ENCODE measurements at places on chromosomes 7 and 10.

DNA sequence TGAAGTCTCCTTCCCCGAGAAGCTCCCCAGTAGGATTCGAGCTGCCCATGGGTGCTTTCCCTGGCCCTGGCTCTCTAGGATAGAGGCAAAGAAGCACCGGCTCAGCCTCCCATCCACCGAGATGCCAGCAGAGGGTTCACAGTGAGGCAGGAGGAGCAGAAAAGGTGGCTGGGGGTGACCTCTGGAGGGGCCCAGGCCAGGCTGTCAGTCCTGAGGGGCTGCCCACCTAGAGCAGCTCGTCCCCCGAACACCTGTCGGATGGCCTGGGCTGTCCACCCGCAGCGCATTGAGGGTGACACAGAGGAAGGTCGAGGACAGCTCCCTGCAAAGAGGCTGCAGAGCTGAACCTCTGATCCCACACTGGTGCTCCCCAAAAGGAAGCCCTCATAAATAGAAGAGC, 167.2 kb upstream of the PPP2R2D start:
- no peak for DNase-seq

DNA sequence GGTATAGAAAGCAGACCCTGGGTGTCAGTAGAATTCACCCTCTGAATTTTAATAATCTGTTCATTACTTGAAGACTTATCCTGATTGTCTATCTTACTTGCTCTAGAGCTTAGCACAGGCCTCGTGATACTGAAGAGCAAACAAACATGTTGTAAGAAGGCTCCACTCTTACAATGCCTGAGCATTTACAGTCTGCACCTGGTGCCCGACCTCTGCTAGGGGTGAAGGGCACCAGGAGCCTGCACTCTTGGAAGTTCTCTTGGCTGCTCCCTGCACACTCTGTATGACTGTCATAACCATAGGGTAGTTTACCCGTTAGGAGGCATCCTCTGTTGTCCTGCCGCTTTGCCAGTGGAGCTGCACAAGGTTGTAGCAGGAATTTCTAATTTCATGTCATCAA, 91.3 kb upstream of the NPY start:
- DNase-seq: no peak

DNA sequence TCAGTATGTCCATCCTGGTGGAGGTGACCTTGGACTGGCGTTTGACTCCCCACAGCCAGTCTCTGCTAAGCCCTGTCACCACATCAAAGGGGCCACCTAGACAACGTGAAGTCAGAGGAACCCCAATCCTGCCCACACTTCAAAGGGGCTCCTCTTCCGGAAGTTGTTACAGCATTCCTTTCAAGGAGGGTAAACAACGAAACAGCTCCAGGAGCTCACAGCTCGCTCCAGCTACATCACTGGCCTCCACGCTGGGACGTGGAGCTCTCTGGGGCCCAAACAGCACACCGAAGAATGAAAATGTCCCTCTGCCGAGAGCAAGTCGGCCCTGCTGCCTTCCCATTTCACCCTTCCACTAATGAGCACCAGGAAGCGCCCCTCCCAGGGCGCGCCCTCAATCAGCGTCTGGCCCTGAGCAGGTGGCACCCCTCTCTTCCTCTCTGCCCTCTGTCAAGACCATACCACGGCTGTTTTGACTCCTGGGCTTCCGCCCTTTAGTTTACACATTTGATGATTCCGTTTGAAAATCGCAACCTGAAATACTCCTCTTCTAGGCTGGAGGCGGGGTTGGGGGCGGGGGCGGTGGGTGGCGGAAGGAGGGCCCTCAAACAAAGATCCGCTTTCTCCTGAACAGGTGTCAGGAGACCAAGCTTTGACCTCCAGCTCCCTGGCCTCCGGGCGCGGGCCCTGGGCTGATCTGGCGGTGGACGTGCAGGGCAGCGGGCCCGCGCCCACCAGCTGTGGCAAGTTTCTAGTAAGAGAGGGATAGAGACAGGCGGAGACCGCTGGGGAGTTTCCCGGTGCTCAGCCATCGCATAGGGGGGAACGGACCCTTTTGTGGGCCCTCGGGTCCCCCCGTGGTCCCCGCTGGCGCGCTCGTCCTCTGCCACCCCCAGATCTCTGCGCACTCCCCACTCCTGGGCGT, 53.1 kb upstream of the KDM7A start:
- DNase-seq: no peak

DNA sequence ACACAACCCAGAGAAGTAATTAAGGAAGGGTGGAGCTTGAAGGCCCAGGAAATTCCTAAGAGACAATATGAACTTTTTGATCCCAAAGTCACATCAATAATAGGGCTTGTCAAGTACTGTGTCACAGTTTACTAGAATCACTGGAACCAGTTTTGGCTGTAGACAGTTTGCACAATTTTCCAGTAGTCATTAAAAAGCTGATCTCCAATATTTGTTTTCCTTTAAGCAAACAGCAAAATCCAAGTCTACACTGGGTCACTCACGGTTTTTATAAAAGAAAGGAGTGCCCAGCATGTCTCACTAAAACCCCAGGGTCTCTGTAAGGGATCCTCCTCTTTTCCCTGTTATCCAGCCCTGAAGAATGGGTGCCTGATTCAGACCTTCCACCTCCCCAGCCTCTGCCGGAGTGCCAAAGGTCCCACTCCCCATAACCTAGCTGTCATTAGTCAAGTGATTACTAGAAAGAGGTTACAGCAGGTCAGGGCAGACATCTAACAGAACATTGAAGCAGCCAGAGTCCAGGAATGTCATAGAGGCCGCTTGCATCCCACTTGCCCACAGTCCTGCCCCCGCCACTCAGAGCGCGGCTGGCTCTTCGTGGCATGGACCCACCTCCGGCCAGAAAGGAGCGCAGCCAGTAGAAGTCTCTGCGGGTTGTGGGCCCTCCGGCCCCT, 552 bp downstream of the SLC25A16 start:
- DNase-seq: no peak

DNA sequence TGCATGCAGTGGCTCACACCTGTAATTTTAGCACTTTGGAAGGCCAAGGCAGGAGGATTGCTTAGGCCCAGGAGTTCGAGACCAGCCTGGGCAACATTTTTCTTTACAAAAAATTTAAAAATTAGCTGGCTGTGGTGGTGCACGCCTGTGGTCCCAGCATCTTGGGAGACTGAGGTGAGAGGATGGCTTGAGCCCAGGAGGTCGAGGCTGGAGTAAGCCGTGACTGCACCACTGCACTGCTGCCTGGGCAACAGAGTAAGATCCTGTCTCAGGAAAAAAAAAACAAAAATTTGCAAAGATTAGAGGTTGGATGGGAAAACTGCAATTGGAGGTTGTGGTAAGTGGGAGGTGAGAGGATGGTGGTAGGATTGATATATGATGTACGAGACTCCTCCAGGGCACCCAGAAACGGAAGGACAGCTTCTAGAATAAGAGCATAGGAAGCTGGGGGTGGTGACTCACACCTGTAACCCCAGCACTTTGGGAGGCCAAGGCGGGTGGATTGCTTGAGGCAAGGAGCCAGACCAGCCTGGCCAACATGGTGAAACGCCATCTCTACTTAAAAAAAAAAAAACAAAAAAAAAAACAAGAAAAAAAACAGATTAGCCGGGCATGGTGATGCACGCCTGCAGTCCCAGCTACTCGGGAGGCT, 19.1 kb upstream of the PARP12 start:
- DNase-seq: no peak

- no peak for DNase-seq
These were observed 24.3 kb downstream of the GARS1 start for GRCh38 chr7:30618961-30619360.

DNA sequence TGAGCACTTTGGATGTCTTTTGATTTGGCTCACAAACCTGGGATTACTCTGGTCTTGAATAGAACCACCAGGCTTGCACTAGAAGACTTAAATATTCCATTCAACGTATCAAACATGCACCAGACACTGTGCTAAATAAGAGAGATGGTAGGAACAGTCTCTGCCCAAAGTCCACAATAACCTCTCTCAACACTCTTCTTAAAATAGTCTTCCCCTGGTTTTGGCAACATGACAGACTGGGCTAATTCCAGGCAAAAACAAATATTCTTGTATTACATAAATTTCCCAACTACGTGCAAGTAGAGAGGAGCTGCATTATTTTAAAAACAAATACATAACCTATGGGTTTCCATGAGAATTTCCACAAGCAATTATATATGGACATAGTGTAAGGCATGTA, 64.8 kb upstream of the PAPSS2 start:
- no peak for DNase-seq

GRCh38 chr7:134514663-134515062, 12.7 kb upstream of the AKR1B10 start:
- DNase-seq: peak; percentile 83

GRCh38 chr10:35421553-35422178, 85.4 kb downstream of the CCNY start:
- DNase-seq: peak; percentile 86

- no peak for DNase-seq
These were observed 42.2 kb upstream of the HSPB1 start for GRCh38 chr7:76260171-76260703.

DNA sequence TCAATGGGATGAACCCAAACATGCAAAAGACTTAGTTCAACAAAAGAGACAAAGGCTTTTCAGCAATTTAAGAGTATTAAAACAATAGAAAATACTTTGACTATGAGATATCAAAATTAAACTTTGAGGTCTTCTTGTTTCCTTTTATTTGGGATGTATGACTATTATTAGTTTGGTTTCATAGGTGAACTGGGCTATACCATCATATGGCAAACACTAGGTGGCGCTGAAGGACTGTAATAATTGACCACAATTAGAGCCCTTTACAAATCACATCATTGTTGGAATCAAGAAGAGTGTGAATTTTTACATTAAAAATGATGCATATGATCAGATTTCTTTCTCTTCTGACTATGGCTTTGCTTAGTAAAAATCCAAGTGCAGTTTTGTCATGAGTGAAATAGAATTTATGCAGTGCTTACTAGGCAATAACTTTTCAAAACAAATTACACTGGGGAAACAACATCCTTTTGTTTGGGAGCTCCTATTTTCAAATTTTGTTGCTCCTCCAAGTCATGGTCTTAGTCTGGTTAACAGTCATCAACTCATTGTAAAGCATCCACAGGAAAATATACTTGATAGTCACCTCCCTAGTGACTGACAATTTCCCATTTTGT, 14.7 kb upstream of the NXPH1 start:
- DNase-seq: peak; percentile 60

DNA sequence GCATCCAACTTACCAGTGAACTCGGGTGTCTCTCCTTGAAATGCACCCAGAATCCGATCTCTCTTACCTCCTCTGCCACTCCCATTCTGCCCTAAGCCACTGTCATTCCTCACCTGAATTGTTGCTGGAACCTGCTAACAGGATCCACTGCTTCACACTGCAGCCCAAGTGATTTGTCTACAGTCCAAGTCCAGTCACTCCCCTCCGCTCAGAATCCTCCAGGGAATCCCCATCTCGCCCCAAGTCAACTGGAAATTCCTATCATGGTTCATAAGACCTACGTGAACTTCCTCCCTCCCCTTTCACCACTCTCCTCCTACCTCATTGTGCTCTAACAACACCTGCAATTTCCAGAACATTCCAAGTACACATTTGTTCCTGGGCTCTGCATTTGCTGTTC, 91.3 kb downstream of the SCRN1 start:
- no peak for DNase-seq

DNA sequence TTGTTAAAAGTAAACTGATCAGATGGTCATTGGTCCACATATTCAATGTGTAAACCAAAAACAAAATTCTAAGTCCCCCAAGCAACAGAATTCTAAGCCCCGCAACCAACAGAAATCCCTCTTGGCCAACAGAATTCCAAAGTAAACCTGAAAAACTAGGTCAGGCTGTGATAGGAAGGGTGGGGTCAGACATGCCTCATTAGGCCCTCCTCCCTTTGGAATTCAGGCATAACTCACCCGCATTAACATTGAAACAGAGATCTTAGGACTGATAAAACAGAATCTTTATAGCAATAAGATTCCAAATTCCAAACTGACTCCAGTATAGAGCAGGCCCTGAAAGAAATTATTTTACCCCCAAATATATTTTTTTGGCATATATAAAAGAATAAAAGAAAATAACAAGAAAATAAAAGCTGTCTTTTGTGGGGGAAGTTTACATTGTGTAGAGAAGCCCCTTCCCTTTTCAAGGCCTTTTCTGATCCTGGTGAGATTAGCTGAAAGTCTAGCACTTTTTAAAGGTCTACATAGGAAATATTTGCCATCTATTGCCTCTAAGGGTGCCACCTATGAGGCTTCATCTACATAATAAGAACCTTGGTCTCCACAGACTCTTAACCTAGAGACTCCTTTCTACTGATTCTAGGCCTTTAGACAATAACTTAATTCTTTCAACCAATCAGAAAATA, 30.5 kb downstream of the GNAT3 start:
- peak; percentile 85 for DNase-seq

DNA sequence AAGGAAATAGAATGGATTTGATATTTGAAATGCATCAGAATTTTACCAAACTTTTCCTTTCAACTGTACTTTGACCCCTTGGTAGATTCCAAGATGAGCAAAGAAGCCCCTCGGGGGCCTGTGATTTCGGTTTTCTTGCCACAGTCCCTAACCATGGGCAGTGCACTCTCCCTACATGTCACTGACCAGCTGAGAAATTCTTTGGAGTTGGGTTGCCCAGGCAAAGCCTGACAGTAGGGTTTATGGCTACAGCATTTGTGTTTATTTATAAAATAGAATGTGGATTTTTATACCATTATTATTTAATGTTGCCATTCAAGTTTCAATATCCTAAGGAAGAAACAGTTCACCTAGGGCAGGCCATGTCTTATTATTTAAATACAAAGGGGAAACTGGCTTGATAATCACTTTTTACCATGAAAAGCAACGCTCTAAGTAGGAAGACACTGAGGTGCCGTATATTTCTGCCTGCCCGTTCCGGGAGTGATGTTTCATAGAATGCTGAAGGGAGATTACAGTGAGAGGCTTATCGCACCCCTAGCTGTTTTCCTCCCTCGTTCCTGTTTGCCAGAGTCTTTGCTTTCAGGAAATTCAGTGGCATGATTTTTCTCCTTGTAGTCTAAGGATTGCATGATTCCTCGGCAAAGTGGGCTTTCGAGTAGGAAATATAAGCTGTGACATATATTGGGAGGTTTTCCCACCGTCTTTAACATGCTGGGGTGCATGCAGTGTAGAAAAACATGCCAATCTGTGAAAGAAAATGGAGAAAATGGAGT, 35.8 kb downstream of the WIPF3 start:
- no peak for DNase-seq

- DNase-seq: no peak
These were observed 10.3 kb upstream of the ZNF273 start for GRCh38 chr7:64892666-64893309.

GRCh38 chr10:116737627-116738327, 4.6 kb downstream of the HSPA12A start:
- no peak for DNase-seq

DNA sequence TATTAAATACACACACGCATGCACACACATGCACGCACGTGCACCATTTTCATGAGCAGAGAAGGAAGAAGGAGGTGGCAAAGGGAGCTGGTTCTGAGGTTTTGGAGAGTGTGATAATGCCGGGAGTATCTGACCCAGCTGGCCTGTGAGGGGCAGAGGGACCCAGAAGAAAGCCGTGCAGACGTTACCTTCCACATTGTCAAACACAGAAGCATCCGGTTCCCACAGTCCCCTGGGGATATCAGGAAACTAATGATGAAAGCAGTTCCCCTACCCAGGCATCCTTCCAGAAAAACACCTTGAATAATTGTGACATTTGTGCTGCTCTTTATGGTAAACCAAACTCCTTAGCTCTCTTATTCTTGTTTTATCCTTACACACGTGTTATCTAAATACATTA, 85.7 kb upstream of the FAM180A start:
- no peak for DNase-seq

- no peak for DNase-seq
These were observed 133.1 kb upstream of the SH2B2 start for GRCh38 chr7:102153599-102153946.

- DNase-seq: no peak
These were observed 47.1 kb upstream of the DYNC1I1 start for GRCh38 chr7:95725205-95725604.
